ENCODE measurements at places on chromosomes 5 and 9. TPM values are rescaled to one million over a fixed set of nuclear protein-coding genes. Genes with fewer than 3 reads are reported as not detected.

PLEKHG4B gene
- under 0.01 TPM for polyA plus RNA-seq

GRCh38 chr9:123238365-123238764 lies 30.0 kb downstream of the STRBP start:
- no peak for DNase-seq

DNA sequence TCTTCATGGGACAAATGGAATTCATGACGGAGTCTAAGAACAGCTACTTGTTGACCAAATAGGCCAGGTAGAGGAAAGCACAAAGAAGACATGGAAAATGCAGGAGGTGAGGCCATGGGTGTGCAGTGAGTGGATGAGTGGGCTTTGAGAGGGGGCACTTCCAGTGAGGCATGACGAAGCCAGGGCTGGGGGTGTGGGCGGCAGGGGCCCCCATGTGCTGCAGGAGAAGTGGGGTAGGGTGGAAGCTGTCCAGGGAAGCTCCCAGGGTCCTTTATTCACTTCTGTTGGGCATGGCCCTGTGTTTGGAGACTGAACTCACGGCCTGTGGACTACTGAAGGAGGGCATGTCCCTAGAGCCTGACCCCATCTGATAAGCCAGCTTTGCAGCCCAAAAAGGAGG lies 127.6 kb upstream of the SLC25A48 start:
- no peak for DNase-seq

DNA sequence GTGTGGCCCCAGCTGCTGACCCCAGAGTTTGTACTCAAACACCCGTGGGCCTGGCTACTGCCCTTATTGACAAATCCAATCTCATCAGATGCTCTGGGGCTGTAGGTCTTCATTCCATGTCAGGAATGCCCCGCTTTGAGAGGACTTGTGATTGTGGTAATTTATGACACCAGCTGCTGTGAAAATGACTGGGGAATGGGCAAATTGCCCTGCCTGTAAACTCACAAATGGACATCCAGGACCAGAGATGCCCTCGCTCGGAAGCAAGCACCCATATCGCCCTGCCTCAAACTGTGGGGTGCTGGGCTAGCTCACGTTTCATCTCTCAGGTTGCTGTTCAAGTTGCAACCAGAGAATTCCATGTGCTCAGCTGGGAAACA lies 225.9 kb upstream of the MAP3K1 start:
- DNase-seq = no peak

SLCO4C1 gene
- polyA plus RNA-seq = 0.05 TPM

NTRK2 gene
- 9.6 TPM for polyA plus RNA-seq

GRCh38 chr5:149143470-149143869 lies 2.2 kb downstream of the ABLIM3 start:
- no peak for DNase-seq

GPRIN1 gene
- polyA plus RNA-seq = 0.23 TPM

FCN2 gene
- polyA plus RNA-seq = 0.72 TPM

GRCh38 chr5:171975262-171975876 lies 31.1 kb downstream of the FBXW11 start:
- no peak for DNase-seq

TRPM3 gene
- 0.38 TPM for polyA plus RNA-seq

- DNase-seq = no peak
Observed at GRCh38 chr5:6638236-6638635, 5.0 kb downstream of the SRD5A1 start.

- DNase-seq = no peak
Observed at GRCh38 chr9:72205513-72205912, 56.3 kb downstream of the GDA start.

ENHO gene
- 3.2 TPM for polyA plus RNA-seq

SPATA31A6 gene
- not detected for polyA plus RNA-seq

DNA sequence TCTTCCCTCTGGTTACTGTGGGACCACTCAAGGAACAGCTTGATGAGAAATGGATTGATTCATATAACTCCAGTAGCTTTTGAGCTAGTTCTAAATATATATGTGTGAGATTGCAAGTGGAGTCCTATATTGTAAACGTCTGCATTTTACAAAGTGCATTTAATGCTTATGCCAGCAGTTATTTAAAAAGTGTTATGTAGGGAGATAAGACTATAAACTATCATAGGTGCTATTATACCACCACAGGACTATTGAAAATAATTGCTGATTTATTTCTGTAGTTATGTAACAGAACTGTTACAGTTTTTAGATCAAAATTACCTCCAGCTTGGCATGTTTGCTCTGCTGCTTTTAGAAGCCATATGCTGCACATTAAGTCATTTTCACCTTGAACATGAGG lies 36.2 kb downstream of the PTCD2 start:
- no peak for DNase-seq

- DNase-seq = no peak
Observed at GRCh38 chr9:89667726-89668125, 62.9 kb downstream of the GADD45G start.

GRCh38 chr9:121743441-121744001 lies 92.1 kb downstream of the DAB2IP start:
- peak; percentile 89 for DNase-seq

GRCh38 chr9:21174671-21175070 lies 8.2 kb upstream of the IFNA21 start:
- DNase-seq = no peak

GRCh38 chr5:131381021-131381420 lies 117.2 kb downstream of the CDC42SE2 start:
- DNase-seq = no peak

DNA sequence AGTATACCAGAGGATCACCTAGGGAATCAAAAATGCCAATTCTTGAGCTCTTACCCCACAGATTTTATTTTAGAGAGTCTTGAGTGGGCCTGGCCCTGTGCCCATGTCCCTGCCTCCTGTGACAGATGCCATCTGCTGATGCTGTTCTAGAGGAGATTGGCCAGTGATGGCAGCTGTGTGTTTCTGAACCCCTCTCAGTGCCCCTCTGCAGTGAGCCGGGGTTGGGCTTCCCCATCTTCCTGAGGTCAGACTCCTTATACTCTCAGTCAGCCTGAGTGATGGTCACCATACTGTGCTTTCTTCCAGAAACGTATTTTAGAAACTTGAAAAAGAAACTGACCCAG lies 6.1 kb downstream of the PTCD2 start:
- peak; percentile 50 for DNase-seq

MCTP1 gene
- polyA plus RNA-seq = 0.84 TPM

DNA sequence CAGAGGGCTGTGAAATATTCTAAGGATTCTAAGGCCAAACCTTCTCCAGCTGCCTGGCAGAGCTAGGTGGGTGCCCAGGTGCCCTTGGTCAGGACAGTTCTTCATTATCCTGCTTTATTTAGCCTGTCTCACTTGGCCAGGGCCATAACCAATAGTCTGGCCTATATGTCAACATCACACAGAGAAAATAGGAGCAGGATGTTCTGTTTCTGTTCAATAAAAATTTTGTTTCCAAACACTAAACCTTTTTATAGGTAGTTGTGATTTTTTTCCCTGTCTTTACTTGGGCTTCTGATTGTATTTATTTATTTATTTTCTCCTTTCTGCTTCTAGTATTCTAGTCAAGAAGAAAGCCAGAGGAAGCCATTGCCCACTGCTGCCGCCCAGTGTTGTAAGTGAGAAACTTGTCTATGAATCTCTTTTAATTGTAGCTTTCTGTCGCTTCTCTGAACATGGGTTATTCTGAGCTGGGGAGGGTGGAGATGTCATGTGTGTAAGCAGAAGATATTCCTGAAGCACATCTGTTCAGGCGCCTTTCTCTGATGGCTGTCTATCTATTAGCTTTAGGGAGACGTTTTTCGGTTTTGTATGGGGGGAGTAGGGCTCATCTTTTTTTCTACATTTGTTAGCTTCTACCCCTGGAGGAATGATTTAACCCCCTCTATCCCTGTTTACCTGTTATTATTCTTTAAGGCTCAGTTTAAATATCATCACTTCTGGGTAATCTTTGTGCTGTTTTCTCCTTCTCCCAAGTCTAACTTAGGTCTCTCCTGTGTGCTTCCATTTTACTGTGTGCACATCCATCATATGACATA lies 97.1 kb downstream of the UNC13B start:
- DNase-seq = peak; percentile 78

GRCh38 chr5:149471406-149472183 lies 79.6 kb downstream of the CSNK1A1 start:
- peak; percentile 74 for DNase-seq

DNA sequence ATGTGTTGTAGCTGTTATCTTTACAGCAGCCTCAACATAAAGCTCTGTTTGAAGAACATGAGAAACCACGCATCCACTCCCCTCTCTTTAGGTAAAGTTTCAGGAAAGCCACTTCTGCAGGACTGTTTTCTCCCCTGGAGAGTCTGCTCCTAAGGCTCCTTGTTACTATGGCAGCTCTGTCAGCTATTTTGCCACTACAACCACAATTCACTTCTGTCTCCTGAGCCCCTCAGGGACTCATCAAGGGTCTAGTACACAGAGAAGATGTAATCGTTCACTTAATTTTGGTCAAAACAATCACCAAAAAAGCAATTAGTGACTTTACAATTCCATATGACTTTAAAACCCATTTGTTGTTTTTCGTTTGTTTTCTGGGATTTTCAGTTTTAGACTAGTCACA lies 157.7 kb downstream of the FBN2 start:
- DNase-seq = no peak

DNA sequence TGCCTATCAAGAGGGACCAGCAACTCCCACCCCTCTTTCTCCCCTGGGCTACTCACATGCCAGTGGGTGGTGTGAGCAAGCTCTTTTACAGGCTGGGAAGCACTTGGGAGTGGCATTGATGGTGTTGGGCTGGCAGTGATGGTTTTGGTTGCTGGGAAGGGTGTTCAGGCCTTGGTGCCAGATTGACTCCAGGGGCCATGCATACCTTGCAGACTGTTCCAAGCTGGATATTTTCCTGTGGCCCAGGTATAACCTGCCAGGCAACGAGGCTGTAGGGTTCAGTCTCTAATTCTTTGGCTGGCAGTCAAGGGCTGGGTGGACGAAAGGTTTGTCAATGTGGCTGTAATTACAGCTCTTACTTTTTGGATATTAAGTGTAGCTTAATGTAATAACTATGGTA lies 177.3 kb downstream of the MACROH2A1 start:
- no peak for DNase-seq

ARID3C gene
- not detected for polyA plus RNA-seq

AK8 gene
- 0.66 TPM for polyA plus RNA-seq

SEMA4D gene
- 13.0 TPM for polyA plus RNA-seq

GRCh38 chr5:175837171-175837699 lies 34.1 kb upstream of the CPLX2 start:
- DNase-seq = no peak

GRXCR2 gene
- polyA plus RNA-seq = 1.1 TPM

GRCh38 chr5:163535290-163535689 lies 29.9 kb downstream of the MAT2B start:
- no peak for DNase-seq

- no peak for DNase-seq
Observed at GRCh38 chr9:7103771-7104170, 346.0 kb downstream of the KDM4C start.

CEP120 gene
- 4.7 TPM for polyA plus RNA-seq
